ENCODE measurements at places on chromosomes 16 and 17.

GRCh38 chr17:45320931-45321461, 4.2 kb upstream of the MAP3K14 start:
- DNase-seq = peak; percentile 100

DNA sequence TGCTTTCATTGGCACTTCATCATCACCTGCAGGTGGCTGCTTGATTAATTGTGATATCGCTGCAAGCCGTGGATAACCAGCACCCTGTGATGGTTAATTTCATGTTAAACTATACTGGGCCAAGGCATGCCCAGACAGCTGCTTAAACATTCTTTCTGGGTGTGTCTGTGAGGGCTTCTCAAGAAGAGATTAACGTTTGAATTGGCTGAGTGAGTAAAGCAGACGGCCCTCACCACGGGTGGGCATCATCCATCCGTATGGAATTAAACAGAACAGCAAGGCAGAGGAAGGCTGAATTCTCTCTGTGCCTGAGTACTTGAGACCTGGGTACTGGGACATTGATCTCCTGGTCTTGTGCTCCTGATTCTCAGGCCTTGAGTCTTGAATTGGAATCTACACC, 7.1 kb upstream of the ZNF213 start:
- DNase-seq = no peak

- no peak for DNase-seq
Observed at GRCh38 chr16:51119973-51120729, 30.9 kb downstream of the SALL1 start.

DNA sequence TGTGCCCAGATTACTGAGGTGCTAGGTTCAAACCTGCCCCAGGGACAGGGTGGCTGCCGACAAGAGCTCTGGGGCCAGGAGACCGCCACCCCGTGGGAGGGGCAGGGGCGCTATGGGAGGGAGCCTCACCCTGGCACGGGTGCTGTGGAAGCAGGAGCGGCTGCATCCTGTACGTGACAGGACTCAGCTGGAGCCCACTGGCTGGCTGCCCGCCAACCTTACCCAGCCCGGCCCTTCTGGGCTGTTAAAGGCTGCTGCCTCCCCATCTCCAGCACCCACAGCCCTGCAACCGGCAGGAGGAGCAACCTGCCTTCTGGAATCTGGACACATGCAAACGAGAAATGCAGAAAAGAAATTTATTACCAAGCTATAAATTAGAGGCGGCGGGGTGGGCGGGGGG, 11.2 kb downstream of the PAM16 start:
- no peak for DNase-seq

GRCh38 chr17:6639014-6639585, 1.4 kb downstream of the KIAA0753 start:
- no peak for DNase-seq

- DNase-seq = peak; percentile 64
Observed at GRCh38 chr16:53503991-53504663, 1.1 kb upstream of the AKTIP start.

- DNase-seq = no peak
Observed at GRCh38 chr16:66474750-66475199, 47.7 kb downstream of the BEAN1 start.

All from ELR (cell line).